COR-L47 (cell line): ENCODE measurements at places on chromosomes 7 and 10.
A peak's percentile ranks its signal among the peaks of the same experiment; 100 is the strongest.

DNA sequence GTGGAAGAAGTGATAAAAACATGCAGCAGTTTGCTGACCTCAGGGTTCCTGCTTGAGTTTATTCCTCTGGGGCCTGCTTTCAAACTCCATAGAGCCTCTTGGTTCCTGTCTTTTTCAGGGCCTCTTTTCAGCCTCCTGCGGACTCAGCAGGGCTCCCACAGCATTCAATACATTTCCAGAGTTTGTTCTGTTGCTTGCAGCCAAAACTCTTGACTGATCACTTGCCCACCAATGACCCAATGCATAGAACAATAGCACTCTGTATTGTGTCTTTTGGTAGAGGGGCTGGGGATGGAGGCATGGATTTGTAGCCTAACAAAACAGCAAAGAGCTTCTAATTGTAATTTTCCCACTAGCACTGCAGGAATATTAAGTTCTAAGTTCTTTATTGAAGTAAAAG lies 50.8 kb upstream of the CREB5 start:
- no peak for DNase-seq

GRCh38 chr10:3978174-3978573 lies 193.2 kb upstream of the KLF6 start:
- DNase-seq = no peak

DNA sequence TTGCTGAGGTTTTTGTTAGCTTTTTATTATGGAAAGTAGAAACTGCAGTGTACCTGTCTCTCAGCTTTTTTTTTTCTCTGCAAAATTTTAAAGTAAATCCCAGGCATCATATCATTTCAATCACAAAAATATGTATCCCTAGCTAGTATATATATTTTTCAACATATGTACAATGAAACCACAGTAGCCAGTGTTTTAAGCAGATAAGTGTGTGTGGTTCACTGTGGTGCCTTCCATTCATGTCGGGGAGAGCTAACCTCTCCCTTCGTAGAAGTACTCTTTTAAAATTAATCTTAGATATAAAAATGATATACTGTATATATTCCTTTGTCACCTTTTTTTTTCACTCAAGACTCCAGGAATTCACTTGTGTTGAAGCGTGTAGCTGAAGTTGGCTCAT lies 22.7 kb downstream of the CUL1 start:
- no peak for DNase-seq

DNA sequence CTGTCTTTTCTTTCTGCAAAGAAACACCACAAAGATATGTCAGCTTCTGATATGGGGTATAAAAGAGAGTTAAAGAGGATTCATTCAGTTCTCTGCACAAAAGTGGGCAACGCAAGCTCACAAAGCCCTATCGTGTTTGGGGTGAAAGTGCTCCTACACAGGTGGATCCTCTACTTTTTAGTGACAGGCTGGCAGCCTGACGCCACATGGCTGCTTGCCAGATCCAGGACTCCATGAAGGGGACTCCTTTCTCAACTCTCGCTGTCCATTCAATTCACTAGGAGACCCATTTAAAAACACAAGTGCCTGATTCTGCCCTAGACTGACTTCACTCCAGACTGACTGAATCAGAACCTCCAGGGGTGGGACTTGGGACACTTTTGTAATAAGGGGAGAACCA lies 8.0 kb downstream of the PARP12 start:
- no peak for DNase-seq

DNA sequence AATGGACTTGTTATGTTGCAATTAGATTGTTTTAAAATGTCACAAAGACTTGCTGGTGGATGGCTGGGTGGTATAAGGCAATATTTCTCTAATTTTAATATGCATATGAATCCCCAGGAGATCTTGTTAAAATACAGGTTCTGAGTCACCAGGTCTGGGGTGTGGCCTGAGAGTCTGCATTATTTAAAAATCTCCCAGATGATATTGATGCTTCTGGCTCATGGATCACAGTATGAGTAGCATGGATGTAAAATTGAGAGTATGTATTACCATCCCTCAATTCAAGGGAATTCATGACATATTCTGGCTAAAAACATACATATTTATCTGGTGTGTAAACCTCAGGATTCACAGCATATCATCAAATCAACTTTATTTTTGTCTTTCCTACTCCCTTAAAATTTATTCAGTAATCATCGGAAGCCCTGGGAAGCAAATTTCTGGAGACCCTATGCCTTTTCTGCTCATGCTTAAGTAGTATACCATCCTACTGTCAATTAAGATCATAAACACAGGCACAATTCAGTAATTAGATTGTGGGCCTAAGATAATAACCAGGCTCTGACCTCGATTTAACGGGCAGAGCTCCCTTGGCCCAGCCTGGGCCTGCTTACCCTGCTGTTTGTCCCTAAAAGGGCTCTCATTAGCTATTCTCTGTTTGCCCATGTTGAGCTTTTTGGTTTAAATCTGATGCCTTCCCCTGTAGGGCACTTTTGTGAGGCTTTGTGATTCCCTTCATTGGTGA lies 29.6 kb upstream of the ICA1 start:
- peak; percentile 53 for DNase-seq

GRCh38 chr7:42186151-42186550 lies 50.9 kb downstream of the GLI3 start:
- DNase-seq = no peak

DNA sequence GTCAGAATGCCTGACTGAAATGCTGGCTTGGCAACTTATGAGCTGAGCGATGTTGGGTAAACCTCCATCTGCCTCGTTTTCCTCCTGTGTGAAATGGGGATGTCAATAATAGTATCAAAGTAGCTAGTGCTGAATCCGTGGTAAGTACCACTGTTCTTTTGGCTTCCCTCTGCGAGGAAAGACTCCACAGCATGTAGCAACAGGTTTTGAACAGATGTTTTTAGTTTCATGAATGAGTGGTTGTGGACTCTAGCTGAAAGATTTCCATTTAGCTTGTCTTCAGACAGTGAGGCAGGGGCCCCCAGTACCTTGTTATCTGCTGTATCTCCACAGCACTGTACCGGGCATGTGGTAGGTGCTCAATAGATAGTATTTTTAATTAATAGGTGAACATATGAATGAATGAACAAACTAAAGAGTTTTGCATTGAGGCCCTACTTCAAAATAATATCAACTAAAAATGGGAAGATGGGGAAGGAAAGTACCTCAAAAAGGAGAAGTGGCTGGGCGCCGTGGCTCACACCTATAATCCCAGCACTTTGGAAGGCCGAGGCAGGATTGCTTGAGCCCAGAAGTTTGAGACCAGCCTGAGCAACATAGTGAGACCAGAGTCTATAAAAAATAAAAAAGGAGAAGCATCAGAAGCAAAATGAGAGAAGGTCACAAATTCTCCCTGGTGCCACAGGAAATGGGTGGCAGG lies 5.6 kb upstream of the DLG5 start:
- no peak for DNase-seq

- DNase-seq = no peak
Measured at GRCh38 chr10:28367929-28368484, 65.1 kb upstream of the MPP7 start.

DNA sequence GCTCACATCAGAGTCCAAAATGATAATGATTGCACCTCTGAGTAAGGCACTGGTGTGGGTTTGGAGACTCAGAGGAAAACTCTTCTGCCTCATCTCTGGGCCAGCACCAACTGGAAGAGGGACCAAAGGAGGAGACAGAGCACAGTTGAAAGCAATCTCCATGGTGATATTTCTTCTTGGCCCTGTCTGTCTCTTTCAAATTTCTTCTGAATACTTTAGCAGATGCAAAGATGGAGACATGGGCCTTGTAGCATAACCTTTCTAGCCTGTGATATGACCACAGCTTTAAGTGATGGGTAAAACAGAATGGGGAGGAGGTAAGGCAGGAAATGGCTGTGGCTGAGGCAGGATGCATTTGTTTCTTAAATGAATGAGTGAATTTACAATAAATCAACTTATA lies 12.2 kb upstream of the GIMAP7 start:
- DNase-seq = no peak

- no peak for DNase-seq
Measured at GRCh38 chr10:93334901-93335327, 147.2 kb downstream of the MYOF start.

DNA sequence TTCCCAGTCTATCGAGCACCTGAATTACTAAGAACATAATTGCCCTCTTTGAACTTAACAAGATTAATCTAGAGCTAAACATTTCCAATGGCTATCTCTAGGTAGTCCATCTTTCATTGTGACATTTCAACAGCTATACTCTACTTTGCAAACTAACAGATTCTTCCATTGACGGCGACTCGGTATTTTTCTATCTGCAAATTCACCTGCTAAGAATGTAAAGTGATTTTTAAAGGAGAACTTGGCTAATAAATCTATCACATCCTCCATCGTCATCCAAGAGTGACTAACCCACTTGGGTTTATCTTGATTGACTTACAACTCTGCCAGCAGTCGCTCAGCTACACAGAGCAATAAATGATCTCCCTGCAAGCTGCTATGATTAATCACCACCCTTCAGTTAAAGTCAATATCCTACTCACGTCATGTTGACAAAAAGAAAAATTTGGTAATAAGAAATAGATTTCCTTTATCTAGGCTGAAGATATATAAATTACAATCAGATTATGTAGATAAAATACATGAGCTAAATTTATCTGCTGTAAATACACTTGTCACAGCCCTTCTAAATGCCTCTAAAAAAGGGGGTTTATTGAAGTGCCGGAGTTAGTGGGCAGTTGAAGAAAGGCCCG lies 99.5 kb downstream of the SFMBT2 start:
- no peak for DNase-seq

- DNase-seq = no peak
Measured at GRCh38 chr7:85719981-85720953, 533.4 kb upstream of the SEMA3D start.

DNA sequence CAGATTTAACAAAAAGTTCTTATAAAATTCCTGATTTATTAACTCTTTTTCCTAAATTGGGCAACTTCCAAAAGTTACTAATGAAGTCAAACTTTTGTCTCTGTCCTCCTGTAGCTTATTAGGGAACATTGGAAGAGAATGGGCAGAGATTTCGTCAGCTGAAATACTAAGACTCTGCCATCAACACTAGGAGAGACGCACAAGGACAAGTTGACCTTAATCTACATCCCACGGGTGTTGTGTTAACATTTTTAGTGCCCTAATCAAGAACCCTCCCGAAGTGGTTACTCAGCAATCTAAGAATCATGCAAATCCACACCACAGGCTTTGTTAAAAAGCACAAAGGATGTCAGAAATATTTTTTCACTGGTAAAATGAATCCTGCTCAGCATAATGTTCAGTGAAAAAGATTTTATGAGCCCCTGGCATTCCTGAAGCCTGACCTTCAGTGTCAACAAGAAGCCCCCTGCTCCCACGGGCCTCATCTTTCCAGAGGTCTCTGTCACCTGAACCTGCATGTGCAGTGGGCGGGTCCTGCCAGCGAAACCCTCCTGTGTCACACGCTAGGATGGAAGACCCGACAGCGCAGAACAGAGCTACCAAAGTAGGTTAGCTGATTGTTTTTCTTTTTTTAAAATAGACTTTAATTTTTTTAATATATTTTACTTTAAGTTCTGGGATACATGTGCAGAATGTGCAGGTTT lies 70.6 kb upstream of the AKR1E2 start:
- no peak for DNase-seq

DNA sequence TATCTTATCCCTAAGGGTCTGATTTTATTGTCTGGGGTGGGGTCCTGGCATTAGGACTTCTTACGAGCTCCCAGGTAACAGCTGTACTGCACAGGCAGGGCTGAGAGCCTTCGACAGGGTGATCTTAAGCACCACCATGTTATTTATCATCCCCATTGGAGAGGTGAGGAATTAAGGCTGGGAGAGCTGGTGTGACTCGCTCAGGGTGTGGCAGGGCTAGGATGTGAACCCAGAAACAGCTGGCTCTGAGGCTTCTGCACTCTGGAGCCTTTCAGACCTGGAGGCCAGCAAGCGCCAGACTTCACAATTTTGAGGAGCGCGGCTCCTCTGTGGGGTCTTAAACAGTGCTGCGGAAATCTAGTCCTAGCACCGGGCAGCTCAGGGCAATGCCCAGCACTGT lies 27.4 kb upstream of the NDST2 start:
- no peak for DNase-seq

GRCh38 chr7:152523916-152524315 lies 88.1 kb upstream of the KMT2C start:
- DNase-seq = no peak

- DNase-seq = no peak
Measured at GRCh38 chr10:92544296-92544695, 29.6 kb downstream of the IDE start.

GRCh38 chr7:117791877-117792780 lies 81.1 kb downstream of the CTTNBP2 start:
- DNase-seq = no peak

DNA sequence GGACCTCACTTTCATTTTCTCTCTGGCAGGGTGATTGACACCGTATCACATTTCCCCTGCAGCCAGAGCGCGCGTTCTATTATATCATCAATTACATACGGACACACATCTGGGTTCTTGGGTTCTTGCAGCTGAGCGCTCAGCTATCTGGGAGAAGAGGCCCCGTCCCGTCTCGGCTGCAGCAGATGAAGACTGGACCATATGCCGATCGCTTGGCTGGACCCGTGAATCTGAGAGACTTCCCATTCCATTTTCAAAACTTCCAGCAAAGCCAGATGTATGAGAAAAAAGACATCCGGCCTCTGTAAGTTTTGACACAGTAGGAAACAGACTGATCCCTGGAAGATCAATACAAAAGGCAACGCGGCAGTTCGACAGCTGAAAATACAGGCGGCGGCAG lies 99.8 kb downstream of the JCAD start:
- no peak for DNase-seq

- DNase-seq = no peak
Measured at GRCh38 chr10:76444034-76444800, 1012.8 kb downstream of the LRMDA start.

DNA sequence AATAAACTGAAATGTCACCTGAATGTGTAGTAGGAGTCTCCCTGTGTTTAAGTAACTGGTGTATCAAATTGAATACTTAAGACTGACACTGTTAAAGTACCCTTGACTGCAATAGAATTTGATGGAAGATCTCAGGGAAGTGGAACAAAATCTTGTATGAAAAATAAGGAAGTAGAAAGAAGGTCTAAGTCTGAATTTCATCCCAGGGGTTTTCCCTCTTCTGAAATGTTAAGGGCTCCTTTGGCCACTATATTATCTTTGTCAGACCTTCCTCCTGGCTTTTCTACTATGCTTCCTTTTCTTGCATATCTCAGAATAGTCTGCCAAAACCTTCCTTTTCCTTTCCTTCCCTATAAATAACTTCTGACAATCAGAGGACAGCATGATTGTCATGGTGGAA lies 59.6 kb downstream of the BLNK start:
- DNase-seq = no peak

DNA sequence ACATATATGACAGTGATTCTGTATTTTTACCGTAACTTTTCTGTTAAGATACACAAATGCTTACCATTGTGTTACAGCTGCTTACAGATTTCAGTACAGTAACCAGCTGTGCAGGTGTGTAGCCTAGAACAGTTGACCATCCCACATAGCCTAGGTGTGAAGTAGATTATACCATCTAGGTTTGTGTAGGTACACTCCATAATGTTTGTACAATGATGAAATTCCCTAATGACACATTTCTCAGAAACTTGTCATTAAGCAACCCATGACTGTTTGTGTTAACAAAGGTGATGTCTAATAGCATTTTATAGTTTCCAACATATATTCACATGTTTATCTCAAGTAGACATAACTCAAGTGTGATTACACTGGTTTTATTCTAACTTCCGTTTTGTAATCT lies 218.5 kb downstream of the PLXDC2 start:
- DNase-seq = no peak
